Activated T-helper 1 cell treated with anti-CD3 and anti-CD28 coated beads, Interleukin-2, amount 50 U/mL, for 16 hours (primary cell): ENCODE measurements at places on chromosomes 4 and X.

- no peak for DNase-seq
Measured at GRCh38 chr4:163473130-163473529, 424 bp downstream of the TKTL2 start.

GRCh38 chrX:145817331-145818185 is at the start of gene SLITRK2:
Gene SLITRK2, plus strand, starts transcription at chrX:145817829. Its CDS starts 4,597 bp downstream, at chrX:145822426.
- no peak for DNase-seq

DNA sequence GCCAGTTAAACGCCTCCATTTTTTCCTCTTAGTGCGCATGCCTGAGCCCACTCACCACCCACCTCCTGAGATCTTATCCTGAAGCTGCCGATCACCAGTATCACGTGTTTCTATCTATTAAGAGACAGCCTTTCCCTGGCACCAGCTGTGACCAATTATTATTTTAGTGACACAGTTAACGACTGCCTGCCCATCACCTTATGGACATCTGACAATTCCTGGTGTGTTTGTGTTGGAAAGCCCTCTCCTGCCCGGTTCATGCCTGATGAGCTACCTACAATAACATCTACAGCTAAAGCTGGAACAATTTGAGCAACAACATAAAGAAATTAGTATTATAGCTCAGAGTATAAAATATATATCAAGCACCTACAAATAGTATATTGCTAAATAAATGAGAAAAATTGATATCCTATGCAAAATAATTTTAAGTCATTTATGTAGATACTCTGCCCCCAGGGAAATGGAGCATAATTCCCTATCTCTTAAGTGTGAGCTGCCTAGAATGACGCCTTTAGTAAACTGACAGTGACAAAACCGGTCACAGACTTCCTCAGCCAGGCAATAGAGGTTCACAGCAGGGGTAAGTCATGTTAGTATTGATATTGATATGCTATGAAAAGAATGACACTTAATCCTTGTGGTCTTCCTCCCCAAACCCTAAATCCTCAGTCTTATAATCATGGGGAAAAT is 862.2 kb downstream of the TRAM1L1 start:
- DNase-seq: no peak

DNA sequence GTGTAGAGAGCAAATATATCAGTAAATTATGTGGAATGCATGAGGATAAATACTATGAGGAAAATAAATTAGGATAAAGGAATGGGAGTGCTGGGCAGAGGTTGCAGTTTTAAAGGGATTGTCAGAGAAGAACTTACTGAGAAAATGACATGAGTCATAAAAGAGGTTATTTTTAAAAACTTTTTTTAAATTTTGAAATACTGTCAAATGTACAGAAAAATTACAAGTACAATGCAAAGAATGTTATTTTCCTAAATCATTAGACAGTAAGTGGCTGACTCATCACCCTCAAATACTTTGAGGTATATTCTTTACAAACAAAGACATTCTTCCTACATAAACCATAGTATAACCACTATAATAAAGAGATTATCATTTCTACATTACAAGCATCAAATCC is 29.8 kb upstream of the H2AZ1 start:
- no peak for DNase-seq

DNA sequence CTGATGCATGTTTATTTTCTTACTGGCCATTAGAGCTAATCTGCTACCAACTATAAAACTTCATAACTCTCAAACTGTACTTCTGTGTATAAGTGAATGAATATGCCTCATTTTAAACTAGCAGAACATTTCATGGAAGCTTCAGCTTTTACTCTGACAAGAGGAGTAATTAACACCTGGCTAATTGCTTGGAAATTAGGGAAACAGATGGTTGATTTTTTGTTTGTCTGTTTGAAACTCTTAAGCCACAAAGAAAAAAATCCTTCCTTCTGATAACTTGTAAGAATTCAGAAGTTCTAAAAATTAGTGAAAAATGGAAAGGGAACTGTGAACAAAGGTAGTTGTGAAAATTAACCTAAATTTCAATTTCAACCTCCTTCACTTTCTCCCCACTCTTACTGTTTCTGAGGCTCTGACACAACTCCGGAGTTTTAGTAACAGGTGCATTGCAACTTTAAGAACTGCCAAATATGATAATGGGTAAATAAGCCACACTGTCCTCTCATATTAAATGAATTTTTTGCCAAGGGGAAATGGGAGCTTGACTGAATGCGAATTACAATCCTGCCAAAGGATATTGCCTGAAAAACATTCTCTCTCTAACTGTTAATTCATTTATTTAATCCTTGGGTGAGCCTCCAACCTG is 1.0 kb downstream of the EGF start:
- no peak for DNase-seq

- DNase-seq: no peak
Measured at GRCh38 chr4:54586320-54586955, 71.3 kb upstream of the KIT start.

GRCh38 chr4:26462874-26463273 is 27.4 kb downstream of the CCKAR start:
- DNase-seq: no peak

DNA sequence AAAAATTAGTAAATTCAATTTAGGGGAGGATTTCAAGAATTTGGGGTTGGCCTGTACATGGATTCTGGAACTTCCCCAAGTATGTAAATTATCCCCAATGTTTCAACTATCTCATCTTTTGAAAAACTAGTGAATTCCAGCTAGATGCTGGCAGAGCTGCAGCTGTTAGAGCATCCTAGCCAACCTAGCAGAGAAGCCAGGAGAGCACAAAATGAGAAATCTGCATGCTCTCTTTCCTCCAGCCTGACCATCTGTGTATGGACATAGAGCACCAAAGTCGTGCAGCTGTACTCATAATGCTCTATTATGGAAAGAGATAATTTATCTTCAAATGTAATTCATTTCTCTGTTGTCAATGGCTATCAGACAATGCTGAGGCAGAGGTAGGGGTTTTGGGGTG is 1217.7 kb downstream of the PCDH19 start:
- no peak for DNase-seq

- DNase-seq: no peak
Measured at GRCh38 chr4:123412700-123413512, 16.3 kb downstream of the SPRY1 start.

- DNase-seq: no peak
Measured at GRCh38 chr4:77790146-77790545, 29.0 kb downstream of the CNOT6L start.

DNA sequence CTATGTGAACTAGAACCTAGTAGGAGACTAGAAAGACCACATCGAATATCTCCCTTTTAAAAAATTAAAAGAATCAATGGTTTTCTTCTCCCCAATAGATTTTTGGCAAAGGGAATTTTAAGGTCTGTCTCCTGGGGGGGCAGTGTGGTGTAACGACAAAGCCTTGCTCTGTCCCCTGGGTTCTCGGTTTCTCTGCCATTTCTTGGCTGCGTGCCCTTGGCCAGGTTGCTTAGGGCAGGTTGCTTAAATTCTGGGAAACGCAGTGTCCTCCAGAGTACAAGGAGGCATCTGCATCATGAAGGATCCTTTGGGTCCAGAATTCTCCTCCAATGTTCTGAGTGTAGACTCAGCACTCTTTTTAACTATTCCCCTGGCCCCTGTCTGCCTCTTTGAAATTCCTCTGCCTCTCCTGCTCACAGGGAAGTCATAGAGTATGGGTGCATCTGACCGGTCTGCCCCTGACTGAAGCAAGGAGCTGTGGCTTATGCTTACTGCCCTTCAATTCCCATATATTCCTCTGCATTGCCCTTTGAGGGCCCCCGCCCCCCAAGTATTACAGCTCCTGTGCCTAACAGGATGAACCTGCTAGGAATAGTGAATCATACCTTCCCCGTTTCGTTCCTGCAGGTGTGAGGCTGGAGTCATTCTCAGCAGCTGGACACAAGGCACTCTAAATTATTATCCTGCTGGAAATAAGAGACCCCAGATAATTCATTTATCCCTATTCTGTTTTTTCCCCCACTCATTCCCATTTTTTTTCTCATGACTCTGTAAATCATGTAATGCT is 2.2 kb downstream of the KIT start:
- DNase-seq: no peak

DNA sequence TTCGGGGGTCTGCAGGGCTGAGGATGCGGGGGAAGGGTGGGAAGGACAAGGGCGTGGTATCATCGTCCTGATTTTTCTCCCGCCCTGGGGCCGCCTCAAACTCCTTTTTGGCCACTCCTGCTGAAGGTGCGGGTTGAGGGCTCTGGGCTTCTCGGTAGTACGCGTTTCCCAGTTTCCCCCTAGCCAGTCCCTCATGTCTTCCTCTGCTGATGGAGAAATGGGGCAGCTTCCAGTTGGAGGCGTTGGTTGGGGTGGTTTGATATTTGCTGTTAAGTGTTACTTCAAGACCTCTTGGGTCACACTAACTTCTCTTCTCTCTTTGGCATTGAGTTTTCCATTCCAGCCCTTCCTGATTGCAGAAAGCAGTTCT is 482 bp downstream of the GSTCD start:
- no peak for DNase-seq

DNA sequence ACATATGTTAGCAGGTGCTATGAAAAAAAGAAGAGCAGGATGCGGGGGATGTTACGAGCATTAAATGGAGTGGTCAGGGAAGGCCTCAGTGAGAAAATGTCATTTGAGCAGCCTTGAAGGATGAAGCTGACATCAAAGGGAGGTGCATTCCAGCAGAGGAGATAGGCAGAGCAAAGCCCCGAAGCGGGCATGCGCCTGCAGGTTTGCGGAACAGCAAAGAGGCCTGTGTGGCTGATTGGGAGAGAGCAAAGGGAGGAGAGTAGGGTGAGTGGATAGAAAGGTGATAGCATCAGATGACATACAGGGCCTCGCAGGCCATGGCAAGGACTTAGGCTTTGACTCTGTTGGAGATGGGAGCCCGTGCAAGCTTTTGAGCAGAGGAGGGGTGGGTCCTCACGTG is 95.4 kb upstream of the GPR50 start:
- DNase-seq: no peak

GRCh38 chrX:52352551-52352950 is 16.3 kb upstream of the XAGE2 start:
- DNase-seq: no peak

- DNase-seq: peak; percentile 47
Measured at GRCh38 chr4:1628892-1629698, 55.0 kb downstream of the FAM53A start.

GRCh38 chrX:122739770-122740169 is 444.3 kb upstream of the GRIA3 start:
- DNase-seq: no peak

DNA sequence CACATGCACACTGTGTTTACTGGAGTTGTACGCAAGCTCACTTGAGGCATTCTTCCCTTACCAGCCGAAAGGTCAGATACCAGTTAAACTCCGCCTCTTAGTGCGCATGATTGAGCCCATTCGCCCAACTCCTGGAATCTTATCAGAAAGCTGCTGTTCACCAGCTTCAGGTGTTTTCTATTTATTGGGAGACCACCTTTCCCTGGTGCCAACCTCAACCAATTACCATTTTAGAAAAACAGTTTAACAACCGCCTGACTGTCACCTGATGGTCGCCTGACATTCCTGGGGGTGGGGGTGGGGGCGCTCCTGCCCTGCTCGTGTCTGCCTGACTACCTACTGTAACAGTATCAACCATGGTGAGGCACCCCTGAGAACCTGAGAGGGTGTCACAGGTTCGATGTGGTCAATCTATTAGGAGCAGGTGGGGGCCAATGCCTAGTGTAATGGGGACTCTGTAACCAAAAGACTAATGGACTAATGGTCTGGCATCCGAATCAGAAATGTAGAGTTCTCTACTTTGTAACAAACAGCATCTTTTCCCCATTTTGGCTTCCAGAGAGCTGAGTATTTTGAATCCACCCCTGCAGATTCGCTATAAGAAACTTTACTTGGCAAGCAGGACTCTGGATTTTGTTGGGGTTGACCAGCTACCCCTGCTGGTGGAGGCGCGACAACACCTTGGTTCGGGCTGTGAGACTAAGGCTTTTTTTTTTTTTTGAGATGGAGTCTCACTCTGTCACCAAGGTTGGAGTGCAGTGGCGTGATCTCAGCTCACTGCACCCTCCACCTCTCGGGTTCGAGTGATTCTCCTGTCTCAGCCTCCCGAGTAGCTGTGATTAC is 58.2 kb upstream of the ZNF157 start:
- DNase-seq: peak; percentile 4

GRCh38 chrX:11352296-11352741 is 59.1 kb downstream of the AMELX start:
- no peak for DNase-seq

DNA sequence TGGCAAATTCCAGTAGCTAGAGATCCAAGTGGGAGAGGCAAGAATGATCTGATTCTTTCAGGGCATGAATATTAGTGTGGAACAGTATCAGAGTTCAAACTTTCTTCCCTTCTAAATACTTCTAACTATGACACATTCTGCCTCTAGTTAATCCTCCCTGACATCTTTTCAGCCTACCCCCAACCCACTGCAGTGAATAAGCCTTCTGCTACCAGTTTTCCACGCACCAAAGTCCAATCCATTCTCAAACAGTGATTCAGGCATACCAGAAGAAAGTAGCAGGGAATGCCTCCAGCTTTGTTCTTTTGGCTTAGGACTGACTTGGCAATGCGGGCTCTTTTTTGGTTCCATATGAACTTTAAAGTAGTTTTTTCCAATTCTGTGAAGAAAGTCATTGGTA is 155.4 kb upstream of the FTHL17 start:
- no peak for DNase-seq

GRCh38 chr4:48203819-48204218 is 65.8 kb downstream of the TEC start:
- no peak for DNase-seq

DNA sequence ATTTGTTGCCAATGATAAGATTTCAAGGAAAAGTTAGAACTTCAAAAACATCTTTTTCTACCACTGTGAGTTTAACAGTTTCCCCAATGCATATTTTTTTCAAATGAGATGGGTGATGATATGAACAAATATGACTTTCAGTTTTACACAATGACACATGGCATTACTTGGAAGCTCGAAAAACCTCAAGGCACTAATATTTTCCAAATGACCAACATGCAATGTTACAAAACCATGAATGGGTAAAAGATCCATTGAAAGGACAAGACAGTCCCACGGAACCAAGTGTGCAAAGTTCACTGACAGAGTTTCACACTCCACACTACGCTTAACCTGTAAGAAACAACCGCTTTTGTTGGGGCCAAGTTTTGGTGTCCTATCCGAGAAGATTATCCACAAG is 84.5 kb downstream of the CD99L2 start:
- DNase-seq: no peak

GRCh38 chrX:11342673-11343072 is 49.5 kb downstream of the AMELX start:
- DNase-seq: no peak

GRCh38 chr4:159027535-159027934 is 75.3 kb upstream of the RAPGEF2 start:
- no peak for DNase-seq

DNA sequence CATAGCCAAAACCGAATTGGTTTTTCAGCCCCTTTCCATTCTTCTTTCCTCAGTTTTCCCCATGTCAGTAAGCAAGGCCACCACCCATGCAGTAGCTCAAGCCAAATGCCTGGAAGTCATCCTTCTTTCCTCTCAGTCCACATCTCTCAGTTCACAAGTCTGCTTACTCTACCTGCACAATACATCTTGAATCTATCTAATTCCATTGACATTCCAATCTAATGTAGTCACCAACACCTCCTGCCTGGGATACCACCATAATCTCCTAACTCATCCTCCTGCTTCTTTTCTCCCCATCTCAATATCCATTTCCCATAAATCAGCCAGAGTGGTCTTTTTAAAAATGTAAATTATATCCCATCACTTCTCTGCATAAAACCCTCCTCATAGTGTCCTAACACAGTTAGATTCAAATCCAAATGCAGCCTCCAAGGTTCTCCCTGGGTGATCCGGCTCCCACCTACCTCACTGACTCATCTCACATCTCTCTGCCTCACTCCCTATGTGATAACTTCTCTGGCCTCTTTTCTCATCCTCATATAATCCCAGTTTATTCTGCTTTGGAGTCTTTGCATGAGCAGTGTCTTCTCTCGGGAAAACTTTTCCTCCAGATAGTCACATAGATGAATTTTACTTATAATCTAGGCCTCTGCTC is 26.9 kb downstream of the KCNIP4 start:
- DNase-seq: no peak
